ENCODE measurements at places on chromosomes 5 and 9.
A peak's percentile ranks its signal among the peaks of the same experiment; 100 is the strongest.

DNA sequence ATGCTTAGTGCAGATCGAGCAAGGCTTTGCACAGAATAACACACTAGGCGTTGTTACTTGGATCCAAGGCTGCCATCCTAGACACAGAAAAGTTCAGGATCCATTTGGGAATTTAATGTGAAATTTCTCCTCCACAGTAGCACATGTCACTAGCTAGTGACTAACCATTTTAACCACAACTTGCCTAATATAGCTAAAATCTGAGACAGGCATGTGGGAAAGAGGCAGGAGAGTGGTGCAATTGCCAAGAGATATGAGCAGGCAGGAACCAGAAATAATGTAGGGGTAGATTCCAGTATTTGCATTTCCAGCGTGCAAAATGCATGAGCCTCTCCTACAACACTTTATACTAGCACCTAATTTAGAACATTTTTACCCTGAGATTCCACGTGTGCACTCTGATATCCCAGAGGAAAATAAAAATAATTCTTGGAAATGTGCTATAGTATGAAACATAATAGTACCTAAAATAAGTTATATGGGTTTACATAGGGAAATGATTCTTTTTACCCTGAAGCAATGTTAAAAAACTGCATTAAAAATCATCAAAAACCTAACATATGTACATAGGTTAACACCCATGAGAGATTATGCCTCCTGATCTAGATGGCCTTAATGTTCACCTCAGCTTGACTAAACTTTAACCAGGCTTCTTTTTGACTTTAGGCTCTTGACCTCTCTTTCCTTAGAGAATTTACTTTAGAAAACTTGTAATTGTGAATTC, 1230.6 kb upstream of the NUDT12 start:
- DNase-seq: no peak

GRCh38 chr5:107968406-107968843, 297.7 kb upstream of the EFNA5 start:
- DNase-seq: peak; percentile 67

DNA sequence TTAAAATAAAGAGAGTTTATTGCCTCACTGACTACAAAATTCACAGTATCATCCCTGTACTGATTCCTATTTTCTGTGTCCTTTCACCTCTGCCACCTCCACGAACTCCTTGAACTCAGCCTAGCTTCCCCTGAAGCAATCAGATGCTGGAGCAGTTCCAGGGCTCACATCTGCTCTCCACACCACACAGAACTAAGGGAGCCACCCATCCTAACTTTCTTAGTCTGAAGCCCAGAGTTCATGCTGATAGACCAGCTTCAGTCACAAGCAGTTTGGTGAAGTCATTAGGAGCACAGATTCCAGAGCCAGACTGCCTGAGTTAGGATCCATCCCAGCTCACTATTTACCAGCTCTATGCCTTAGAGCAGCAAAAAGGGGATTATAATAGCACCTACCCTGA, 15.6 kb upstream of the EPB41L4A start:
- DNase-seq: no peak

- DNase-seq: no peak
Measured at GRCh38 chr5:55530669-55531068, 4.1 kb downstream of the PLPP1 start.

GRCh38 chr5:109316634-109317033, 93.1 kb downstream of the PJA2 start:
- peak; percentile 60 for DNase-seq

DNA sequence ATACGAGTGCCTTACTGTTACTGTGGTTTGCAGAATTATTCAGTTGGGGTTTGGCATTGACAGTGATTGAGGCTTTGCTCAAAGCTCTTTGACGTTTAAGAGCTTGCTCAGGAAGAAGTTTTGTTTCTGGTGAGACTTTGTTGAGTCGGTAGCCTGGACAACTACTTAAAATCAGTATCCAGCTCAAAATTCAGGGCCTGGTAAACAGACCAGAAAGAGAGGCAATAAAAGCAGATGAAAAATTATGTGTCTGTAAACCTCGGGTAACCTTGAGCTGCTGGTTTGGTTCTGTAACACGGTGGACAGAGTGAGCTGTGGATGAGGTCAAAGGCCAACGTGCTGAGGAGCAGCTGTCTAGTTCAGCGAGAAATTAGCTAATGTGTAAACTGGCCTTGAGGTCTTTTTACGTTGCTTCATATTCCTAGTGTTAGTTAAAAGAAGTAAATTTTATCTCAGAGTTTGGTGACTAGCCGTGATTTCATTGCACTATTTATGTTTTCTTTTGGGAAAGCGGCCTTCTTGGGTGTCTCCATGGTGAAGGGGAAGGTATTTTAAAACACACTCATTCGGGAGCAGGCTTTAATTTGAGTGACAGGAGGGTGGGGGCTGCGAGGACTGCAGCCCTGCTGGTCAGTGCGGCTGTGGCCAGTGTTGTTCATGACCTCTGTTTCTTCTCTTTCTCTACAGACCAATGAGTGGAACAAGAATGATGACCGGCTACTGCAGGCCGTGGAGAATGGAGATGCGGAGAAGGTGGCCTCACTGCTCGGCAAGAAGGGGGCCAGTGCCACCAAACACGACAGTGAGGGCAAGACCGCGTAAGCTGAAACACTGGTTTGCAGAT, 82.0 kb upstream of the TTC23L start:
- no peak for DNase-seq

GRCh38 chr5:58818465-58818864, 235.6 kb downstream of the RAB3C start:
- DNase-seq: no peak

- no peak for DNase-seq
Measured at GRCh38 chr5:4857761-4858160, 282.4 kb upstream of the ADAMTS16 start.

DNA sequence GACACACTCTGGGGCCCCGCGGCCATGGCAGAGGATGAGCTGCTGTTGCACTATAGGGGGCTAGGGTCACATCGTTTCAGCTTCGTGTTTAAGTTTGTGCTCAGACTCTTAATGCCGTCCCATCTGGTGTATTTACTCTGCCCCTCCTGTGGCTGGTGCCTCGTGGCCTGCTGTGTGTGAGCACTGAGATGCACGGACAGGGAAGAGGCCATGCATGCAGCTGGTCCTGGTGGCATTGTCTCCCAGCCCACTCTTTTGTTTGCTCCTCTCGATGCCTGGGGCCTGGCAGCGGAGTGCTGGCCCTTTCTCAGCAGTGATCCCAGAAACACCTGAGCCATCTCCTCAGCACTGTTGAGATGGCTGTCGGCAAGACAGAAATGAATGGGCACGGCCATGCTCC, 30.0 kb upstream of the PHF2 start:
- DNase-seq: no peak

DNA sequence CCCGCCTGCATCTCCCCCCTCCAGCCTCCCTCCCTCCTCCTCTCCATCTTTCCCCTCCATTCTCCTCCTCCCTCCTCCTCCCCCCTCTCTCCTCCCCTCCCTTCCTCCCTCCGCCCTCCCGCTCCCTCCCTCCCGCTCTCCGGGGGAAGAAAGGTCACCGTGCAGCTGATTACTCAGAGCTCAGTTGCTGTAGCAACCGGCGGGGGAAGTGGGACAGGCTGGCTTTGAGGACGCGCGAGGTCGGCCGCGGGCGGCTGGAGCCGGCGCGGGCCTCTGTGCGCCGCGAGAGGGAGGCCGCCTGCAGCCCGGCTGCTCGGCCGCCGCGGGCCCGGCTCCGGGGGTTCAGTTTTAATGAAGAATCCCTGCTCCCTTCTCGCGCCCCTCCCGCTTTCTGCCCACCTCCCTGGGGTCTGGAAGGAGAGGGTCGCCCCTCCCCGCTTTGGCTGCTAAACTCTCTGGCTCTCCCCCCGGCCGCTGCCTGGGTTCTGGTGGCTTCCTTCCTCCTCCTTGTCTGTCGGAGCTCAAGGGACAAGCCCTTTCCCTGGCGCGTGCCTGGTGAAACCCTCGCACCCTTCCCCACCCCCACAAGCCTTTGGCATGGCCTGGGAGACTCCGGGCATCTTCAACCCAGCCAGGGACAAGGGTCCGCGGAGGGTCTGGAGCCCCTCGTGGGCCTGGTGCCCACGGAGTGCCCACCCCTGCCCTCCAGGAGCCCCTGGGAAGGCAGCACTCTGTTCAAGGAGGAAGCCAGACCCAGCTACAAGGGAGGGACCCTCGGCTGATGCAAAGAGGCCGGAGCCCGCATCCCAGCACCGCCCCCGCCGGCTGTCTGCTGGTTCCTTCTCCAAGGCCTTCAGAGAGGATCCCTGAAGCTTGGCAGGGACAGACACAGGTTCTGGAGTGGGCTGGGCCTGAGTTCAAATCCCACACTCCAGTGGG, 160.3 kb downstream of the C9orf50 start:
- DNase-seq: peak; percentile 100

DNA sequence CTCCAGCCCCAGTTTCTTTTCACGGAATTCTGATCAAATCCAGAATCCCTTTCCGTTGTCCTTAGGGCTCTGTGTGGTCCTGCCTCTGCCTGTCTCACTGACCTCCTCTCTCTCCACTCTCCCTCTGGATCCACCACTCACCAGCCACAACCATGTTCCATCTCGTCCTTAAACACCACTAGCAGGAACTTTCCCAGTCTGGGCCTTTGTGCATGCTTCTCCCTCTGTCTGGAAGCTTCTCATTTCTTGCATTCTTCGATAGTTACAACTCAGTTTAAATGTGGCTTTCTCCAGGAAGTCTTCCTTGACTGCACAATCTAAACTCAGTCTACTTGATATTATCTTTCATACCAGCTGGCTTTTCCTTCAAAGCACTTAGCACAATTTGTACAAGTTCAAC, 117.7 kb upstream of the MSX2 start:
- DNase-seq: no peak

DNA sequence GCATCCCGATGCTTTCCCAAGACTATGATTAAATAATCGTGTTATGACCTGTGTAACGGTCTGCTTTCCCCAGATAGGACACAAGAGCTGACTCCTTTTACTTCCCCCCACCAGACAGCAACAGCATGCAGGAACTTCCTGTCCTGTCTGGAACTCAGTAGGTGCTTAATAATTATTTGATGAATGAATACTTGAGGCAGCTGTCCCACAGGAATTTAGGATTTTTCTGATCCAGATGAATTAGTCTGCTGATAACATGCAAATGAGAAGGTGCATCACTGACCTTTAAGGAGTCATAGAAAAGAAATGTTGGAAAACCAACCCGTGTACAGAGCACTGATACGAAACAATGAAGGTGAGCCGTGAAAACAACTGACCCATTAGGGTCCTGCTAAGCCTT, 12.2 kb downstream of the RNF130 start:
- no peak for DNase-seq

GRCh38 chr9:127451608-127451857, 223 bp downstream of the LRSAM1 start:
- no peak for DNase-seq

- no peak for DNase-seq
Measured at GRCh38 chr9:8030095-8030494, 230.5 kb upstream of the DMAC1 start.

GRCh38 chr9:33138768-33139167, 28.4 kb downstream of the B4GALT1 start:
- no peak for DNase-seq

DNA sequence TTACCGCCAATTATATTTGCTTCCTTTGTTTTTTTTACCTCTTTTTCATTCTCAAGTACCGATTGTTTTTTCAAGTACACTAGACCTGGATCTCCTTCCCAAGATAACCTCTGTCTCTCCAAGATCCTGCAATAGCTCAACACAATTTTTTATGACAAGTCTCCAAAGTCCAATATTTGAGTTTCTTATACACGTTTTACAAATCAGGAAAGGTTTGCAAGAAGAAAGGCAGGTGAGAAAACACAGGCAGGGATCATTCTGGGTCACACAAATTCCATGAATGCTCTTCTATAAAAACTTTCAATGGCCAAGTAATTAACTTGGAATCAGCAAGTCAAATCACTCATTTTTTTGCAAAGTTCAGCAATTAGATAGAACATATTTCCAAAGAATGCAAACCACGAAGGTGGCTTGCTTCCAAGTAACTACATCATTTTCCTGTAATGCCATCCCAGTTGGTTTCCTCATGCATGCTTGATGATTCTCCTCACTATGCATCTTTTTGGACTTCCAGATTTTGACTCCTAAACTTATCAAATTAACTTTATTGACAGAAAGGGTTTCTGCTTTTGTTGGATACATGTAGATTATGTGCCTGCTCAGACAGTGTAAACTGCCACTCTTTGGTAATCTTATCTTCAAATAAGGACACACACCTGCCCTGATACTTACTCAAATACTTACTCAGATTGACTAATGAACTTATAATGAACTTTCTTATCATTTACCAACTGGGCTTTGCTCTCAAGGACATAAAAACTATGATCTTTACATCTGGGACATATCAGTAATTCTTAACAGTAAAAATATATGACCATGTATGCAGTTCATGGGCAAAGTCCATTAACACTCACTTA, 24.7 kb upstream of the IFNE start:
- peak; percentile 95 for DNase-seq

GRCh38 chr5:58383448-58383847, 76.4 kb downstream of the PLK2 start:
- DNase-seq: peak; percentile 6

GRCh38 chr5:112880219-112880964, 19.3 kb downstream of the SRP19 start:
- DNase-seq: no peak

DNA sequence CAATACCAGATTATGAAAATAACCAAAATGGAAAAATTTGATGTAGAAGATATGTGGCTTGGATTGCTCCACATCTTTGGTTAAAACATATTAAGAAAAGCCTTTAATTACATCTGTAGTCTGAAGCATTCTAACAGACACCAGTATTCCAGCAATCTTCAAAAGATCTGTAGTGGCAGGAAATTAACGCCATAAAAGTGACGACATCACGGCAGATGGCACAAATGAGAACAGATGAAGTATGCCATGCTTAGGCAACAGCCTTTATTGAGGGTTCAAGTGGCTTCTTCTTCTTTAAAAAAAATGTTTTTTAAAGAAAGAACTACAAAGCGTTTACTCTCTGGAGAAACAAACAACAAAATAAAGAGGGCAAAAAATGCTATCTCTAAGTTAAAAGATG, 164.2 kb downstream of the MEF2C start:
- no peak for DNase-seq

DNA sequence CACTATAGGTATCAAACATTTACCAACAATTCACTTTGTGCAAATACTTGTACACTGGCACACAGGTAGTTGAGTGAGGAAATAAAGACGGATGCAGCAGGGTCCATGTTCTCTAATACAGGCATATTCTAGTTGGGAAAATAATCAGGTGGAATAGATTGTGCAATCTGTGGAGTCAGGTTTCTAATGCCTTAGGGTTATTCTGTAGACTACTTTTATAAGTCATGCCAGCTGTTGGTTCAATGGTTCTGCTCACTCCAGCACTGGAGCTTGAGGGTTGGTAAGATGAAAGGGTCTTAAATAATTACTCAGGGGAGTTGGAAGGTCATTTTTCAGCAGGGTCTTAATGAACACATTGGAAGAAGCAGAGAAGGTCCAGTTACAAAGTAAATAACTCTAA, 690.3 kb upstream of the DMAC1 start:
- peak; percentile 29 for DNase-seq

- peak; percentile 71 for DNase-seq
Measured at GRCh38 chr9:88988796-88989641, 2.2 kb upstream of the S1PR3 start.

GRCh38 chr9:20321423-20322082, 300.7 kb downstream of the MLLT3 start:
- DNase-seq: no peak
